ENCODE measurements at places on chromosomes 6 and 20.

GRCh38 chr6:31007694-31008093, 2.6 kb upstream of the MUC22 start:
- no peak for DNase-seq

DNA sequence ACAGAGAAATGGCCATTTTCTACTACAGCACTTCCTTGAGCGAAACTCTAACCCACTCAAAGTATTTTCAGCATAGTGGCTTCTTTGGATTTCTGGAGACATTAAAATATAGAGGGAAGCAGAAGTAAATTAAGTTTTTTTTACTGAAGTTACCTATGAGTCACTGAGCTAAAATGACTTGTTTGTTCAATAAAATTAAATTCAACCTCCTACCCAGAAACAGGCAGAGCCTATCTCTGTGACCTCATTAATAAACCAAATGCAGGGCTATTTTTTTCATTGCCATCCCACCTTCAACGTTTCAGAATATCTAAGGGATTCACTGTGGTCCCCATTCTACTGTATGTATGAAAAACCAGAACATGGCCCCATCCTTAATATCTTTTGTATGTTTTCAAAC, 133.0 kb downstream of the MTFR2 start:
- DNase-seq: no peak

GRCh38 chr6:23533944-23534343, 592.1 kb upstream of the NRSN1 start:
- DNase-seq: no peak

- no peak for DNase-seq
Observed at GRCh38 chr6:4021854-4022695, 56.9 kb downstream of the FAM217A start.

DNA sequence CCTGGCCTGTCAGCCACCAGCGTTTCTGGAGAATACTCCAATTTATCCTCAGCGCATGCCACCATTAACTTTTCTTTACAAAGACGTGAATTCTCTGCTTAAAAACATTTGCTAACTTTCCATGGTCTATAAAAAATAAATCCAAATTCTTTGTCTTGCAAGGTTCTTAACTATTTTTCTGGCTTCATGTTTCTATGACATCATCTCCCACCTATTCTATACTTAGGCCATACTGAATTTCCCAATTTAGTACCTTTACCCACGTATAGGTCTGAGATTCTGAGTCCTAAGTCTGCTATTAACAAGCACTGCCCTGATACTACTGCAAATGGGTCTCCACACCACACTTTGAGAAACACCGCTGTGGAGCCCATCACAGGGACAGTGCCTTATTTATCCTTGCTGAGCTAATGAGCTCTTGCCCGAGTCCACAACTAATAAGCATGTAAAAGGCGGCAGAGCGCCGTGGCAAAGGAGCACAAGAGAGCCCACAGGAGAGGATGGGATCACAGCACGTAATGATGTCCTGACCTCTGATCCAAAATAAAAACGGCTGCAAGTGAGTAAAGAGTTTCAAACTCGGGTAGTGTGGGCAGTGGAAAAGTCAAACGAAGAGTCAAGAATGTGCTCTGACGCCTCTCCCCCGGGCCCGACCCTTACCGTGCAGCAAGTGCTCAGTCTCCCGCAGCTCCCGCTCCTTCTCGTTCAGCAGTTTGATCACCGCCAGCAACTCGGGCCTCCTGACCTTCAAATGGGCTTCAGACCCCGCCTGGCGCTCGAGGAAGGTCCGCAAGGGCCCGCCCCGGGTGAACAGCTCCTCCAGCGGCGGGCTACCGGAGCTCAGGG, 519 bp downstream of the MTRF1L start:
- DNase-seq: no peak

DNA sequence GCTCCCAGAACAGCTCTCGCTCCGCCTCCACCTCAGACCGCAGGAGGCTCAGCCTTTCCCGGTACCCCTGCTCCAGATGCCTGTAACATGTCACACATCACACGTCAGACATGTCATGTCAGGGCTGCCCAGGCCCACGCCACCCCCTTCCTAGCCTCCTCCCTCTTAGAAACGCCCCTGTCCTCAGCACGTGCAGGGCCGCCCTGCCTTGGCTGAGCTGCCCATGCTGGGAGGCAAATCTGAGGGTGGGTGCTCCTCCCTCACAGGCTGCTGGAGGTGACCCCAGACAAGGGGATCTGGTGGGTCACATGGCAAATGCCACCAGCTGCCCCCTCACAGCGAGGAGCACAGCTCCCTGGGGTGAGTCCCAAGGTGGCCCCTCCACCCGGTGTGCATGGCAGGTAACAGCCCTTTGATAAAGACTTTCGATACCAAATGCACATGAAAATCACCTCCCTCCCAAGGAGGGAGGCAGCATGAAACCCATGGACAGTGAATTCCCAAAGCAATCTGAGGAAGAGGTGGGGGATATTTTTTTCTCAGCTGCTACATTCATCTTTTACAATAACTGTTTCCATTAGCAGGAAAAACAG, 84.1 kb downstream of the GINS1 start:
- no peak for DNase-seq

DNA sequence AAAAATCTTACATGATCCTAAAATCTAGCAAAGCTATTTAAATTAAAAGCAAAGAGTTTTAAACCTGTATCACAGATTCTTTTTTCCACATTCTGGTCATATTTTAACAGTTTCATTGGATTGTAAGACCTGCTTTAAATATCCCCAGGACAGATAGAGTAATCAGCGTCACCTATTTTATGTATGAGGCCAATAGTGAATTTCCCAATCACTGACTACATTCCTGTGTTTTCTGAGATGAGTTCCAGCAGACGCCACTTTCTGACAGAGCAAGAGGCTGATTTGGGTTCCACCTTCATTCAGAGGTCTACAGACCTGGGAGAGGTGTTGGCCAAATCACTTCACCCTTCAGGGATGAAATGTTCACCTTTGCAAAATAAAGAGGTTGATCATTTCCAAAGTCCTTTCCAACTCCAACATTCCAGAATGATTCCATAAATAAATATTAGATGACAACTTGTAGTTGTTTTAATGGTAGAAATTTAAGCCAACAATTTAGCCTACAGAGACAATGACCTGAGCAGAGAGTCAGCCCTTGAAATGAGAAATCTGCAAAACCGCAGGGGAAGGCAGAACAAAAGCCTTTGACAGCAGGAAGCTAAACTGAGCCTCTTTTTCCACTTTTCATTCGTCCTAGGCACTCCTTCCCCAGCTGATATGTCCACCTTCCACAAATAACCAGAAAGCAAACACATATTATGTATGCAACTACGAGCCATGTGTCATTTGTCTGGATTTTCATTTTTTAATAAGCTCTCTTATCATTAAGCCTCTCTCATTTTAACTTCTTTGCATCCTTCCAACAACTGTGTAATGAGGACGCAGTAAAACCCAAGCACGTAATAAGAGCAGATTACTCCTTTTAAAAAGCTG, 105.2 kb downstream of the TFAP2A start:
- no peak for DNase-seq

DNA sequence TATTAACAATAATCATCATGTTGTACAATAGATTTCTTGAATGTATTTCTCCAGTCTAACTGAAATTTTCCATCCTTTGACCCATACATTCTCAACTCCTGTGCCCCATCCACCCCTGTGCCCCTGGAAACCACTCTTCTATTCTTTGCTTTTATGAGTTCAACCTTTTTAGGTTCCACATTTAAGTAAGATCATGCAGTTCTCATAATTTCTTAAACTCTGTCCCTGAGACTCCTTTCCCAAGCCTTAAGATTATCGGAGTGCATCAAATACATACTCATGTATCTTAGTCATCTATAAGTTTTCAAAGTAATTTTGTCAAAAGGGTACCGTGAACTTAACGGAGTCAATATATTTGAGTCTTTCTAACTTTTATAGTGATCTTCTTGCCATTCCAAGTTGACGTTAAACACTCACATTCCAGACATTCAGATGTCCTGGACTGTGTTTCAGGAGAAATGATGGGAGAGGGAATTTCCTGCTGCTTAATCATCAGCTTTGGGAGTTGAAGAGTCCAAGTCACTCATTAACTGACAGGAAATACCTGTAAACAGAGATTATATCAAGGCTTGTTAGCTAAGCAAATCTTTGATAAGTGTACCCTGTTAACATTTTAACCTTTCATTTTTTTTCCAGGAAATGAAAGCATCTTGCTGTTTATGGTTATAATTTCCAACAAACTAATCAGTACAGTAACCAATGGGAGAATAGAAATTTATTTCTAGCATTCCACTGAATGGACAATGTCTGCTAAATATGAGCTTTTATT, 73.3 kb downstream of the ADGRG6 start:
- no peak for DNase-seq

DNA sequence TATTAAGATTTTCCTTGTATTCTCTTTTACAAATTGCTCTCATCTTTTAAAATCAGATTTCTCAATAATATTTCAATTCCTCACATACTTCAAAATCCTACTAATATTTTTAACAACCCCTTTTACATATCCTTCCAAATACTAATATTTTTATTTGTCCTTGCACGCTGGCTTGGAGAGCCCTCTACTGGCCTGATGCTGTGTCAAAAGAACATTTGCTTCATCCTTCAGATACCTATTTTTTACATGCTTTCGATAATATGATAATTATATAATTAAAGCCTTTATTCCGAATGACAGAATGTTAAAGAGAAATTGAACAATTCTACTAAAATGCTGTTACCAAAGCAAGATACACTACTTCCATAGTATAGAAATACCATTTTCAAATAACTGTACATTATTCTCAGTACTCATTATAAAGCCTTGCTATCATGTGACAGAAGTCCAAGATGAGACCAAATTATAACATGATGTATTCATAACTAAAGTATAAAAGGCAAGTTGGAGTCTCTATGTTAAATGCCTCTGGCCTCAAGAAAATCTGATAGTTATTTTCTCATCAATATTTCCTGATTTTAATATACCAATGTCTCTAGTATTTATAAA, 39.0 kb upstream of the PLN start:
- peak; percentile 19 for DNase-seq

GRCh38 chr20:6686171-6686570, 81.3 kb upstream of the BMP2 start:
- DNase-seq: no peak

DNA sequence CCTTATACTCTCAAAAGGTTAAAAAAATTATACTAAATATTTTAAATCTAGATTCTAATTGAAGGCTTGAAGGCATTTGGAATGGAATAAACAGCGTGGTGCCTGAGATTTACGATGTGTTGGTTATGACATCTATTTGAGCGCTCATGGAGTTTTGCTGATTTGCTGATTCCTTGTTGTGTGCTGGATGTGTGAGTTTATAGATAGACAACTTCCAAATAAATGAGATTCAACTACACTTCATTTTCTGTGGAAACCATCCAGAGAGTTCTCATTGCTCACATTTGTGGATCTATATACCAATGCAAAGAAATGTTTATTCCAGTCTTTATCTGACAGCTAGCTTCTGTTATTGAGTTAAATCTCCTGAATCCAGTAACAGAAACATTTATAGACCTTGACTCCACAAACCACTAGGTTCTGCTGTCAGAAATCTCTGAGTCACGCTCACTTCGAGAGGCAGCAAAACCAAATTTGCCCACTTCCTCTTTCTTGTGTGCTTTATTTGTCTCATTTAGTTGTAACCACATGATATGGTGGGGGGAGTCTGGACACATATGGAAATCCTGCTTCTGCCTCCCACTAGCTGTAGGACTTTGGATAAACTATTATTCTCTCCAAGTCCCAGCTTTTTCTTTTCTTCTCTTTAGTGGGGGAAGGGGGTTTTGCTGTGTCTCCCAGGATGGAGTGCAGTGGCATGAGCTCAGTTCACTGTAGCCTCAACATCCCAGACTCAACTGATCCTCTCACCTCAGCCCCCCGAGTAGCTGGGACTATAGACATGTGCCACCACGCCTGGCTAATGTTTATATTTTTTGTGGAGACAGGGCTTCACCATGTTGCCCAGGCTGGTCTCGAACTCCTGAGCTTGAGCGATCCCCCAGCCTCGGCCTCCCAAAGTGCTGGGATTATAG, 54.5 kb downstream of the IPCEF1 start:
- no peak for DNase-seq
